ENCODE measurements at places on chromosomes 7 and 10.
A peak's percentile ranks its signal among the peaks of the same experiment; 100 is the strongest.

DNA sequence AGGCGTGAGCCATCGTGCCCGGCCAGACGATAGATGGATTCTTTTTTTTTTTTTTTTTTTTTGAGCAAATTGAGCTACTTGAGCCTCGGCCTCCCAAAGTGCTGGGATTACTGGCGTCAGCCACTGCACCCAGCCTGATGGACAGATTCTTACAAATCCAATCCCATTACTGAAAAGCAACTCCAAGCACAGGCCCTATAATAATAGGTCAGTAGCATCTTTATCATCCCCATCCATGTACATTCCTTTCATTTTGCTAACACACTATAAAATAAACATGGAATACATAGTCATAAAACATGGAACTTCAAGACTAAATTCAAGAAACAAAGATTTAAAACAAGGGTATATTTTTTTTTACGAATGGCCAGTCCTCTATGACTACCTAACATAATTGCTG, 16.0 kb upstream of the RSBN1L start:
- DNase-seq = no peak

- peak; percentile 66 for DNase-seq
Measured at GRCh38 chr10:20855398-20856038, 41.6 kb downstream of the NEBL start.

DNA sequence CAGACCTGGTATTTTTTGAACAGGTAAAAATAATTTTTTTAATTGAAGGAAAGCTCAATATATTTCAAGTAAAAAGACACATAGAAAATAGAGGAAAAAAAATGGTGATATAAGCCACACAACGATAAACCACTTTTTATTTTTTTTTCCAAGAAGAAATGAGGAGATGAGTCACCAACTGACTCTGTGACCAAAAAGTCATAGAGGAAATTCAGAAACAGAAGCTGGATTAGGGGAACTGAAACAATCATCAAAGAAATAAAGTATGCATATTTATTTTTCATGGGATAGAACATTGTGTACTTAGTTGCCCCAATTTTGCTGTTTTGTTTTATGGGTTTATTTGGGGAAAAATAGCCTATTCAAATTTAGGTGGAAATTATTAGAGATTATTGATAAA, 176.8 kb upstream of the AGR3 start:
- peak; percentile 73 for DNase-seq

- no peak for DNase-seq
Measured at GRCh38 chr10:4094751-4095150, 309.7 kb upstream of the KLF6 start.

DNA sequence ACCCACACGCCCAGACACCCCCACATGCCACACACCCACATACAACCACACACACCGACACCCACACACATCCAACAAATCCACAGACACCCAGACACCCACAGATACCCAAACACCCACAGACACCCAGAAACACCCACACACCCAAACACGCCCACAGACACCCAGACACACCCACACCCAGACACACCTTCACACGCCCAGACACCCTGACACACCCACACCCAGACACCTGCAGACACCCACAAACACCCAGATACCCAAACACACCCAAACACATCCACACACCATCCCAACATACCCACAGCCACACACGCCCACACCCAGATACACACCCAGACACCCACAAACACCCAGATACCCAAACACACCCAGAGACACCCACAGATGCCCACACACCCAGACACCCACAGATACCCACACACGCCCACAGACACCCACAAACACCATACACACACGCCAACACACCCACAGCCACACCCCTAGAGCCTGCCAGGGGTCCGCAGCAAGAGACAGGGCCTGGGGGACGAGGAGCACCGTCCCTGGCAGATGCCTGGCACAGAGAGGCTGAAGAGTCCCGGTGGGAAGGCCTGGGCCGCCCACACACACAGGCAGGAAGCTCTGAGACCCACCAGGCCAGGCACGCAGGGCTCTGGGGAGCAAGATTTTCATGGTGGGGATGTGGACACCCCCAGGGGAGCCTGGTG, 28.5 kb downstream of the CYP2W1 start:
- DNase-seq = no peak

DNA sequence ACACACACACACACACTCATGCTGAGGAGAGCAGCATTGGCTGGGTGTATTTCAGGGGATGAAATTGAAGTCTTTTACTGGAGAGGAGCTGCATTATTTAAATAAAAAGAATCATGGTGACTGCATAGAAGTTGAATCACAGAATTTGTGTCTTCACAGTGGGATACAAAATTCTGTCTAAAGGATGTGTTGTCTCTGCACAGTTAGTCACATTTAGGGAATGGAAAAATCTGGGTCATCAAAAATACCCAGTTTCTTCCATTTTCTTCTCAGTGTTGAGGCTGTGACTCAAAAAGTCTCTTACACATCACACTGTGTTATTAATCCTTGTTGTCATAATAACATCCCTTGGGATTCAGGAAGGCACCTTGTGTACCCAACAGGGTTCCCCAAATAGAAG, 10.9 kb downstream of the PAPSS2 start:
- no peak for DNase-seq

DNA sequence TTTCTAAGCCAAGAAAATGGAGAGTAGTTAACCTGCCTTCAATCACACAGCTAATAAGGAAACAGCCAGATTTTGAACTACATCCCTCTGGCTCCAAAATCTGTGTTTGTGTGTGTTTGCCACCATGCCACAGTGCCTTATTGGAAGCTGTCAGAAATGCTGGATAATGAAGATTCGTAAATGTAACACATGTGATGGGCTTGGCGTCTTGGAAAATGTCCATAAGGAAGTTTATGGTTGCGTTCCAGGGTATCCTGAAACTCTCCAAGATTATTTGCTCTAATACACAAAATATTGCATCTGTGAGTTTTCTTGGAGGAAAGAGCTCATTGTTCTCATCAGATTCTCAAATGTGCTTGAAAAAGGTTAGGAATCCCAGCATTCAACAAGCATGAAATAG, 22.7 kb downstream of the MYOF start:
- no peak for DNase-seq

GRCh38 chr10:79044846-79045245, 23.9 kb upstream of the ZMIZ1 start:
- DNase-seq = no peak

GRCh38 chr10:59563531-59563930, 146.1 kb downstream of the SLC16A9 start:
- DNase-seq = no peak

GRCh38 chr10:127755753-127756152, 18.8 kb downstream of the FOXI2 start:
- DNase-seq = peak; percentile 25

DNA sequence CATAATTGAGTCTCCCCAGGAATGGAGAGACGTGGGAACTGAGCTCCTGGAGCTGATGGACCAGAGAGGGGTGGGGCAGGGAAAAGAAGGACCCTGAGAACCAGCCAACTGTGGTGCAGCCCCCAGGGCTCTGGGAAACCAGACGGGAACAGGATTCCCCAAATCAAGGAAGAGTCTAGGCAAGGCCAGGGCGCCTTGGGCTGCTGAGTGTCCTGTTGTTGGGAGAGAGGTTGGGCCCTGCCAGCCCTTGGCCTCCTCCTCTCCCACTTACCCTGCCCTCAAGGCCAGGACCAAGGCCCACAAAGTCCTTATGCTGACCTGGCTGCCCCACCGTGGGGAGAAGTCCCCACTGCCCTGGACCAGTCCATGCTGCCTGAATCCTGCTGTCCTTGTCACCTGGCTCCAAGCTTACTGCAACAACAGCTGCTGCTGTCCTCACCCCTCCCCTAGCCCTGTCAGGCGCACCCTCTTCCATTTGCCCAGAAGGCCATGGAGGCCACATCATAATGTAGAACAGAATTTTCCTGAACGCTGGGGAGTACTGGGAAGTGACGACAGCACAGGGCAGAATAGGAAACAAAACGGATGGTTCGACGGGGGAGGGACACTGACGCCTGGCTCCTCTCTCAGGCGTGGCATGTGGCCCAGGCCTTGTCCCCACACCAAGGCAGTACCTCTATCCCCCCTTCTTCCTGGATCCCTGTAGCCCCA, 132.9 kb upstream of the ZMIZ1 start:
- DNase-seq = no peak

- no peak for DNase-seq
Measured at GRCh38 chr10:83612050-83612449, 527.3 kb upstream of the GHITM start.

GRCh38 chr7:78443811-78444210, 645.2 kb downstream of the PHTF2 start:
- peak; percentile 53 for DNase-seq

- DNase-seq = no peak
Measured at GRCh38 chr7:37768611-37769010, 79.8 kb upstream of the NME8 start.

GRCh38 chr7:129278688-129279087, 53.9 kb downstream of the AHCYL2 start:
- no peak for DNase-seq

DNA sequence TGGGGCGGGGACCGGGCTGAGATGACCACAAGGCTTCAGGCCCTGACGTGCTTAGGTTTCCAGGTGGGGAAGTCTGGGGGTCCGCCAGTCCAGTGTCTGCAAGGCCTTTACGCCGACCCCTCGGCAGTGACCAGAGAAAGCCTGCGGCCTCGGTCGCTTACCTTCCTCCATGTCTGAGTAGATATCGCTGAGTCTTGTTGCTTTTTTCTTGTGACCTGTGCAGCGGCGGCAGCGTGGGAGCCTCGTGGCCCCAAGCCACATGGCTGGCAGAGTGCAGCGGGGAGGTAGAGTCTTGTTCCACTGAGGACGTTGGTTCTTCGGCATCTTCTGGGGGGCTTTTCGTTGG, 329 bp downstream of the NOLC1 start:
- DNase-seq = no peak

DNA sequence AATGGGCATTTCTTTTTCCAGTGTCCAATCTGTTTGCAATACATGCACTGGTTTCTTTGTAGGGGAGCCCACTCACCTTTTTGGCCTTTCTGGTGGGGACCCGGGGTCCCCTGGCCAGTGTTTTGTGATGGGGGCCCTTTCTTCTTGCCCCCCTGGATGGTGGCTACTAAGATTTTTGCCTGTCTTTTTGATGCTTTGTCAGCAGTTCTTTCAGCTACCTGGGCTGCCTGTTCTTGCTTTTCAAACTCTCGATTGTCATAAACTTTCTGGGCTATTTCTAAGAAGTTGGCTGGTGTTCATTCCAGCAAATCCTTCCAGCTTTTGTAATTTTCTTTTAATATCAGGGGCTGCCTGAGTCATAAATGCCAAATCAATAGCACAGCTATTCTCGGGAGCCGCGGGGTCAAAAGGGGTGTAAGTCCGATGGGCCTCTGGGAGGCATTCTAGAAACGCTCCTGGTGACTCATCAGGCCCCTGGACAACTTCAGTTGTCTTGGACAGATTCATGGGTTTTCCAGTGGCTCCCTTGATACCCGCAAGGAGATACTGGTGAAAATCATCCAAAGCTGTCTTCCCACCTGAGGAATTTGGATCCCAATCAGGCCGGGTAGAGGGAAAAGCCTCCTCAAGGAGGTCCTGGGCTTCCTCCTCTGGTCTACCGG, 79.0 kb downstream of the PRR15 start:
- no peak for DNase-seq

DNA sequence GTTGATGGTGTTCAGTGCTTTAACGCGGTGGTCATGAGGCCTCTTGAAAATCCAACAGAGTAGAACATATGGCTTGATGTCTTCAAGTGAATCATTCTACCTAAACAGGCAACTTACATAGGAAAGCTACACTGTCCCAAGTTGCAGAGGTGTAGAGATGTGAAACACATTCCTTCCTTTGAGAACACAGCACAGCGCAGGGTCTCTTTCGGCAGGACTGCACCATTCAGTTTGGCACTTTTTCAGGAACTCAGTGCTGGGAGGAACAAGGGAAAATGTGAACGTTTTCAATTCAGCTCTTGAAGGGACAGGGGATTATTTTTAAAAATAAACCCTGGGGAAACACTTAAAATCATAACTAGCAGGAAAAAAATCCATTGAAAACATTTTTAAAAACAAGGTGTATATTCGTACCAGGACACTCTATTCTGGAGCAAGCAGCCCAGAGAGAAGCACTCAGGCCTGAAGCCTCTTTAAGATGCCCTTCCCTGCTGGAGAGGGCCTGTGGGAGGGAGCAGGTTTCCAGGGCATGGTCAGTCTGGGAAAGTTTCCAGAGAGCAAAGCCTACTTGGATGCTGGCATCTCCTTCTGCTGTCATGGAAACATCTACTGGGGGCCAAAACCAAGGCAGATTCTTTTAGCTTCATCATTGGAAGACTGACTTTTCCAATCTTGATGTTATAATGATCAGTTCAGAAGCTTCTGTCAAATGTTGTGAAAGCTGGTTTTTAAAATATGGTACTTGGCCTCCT, 60.4 kb upstream of the NPVF start:
- no peak for DNase-seq

DNA sequence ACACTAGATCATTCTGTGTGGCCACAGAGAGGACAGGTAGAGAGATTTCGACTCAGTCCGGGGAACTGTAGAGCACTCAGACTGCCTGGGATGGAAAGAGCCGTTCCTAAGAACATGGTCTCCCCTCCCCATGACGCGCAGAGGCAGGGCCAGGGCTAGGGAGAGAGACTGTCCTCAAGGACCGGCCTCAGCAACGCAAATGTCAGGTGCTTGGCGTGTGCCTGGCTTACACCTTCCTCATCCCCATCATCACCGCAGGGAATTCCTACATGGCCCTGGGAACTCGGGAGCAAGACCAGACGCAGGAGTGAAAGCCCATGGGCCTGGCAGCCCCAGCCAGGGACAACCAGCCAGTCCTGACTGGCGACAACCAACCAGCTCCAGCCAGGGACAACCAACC, 55.6 kb downstream of the PROSER2 start:
- no peak for DNase-seq

GRCh38 chr10:30970760-30971460, 60.8 kb downstream of the ZNF438 start:
- no peak for DNase-seq

GRCh38 chr7:138243430-138243829, 167.2 kb downstream of the AKR1D1 start:
- DNase-seq = peak; percentile 36

DNA sequence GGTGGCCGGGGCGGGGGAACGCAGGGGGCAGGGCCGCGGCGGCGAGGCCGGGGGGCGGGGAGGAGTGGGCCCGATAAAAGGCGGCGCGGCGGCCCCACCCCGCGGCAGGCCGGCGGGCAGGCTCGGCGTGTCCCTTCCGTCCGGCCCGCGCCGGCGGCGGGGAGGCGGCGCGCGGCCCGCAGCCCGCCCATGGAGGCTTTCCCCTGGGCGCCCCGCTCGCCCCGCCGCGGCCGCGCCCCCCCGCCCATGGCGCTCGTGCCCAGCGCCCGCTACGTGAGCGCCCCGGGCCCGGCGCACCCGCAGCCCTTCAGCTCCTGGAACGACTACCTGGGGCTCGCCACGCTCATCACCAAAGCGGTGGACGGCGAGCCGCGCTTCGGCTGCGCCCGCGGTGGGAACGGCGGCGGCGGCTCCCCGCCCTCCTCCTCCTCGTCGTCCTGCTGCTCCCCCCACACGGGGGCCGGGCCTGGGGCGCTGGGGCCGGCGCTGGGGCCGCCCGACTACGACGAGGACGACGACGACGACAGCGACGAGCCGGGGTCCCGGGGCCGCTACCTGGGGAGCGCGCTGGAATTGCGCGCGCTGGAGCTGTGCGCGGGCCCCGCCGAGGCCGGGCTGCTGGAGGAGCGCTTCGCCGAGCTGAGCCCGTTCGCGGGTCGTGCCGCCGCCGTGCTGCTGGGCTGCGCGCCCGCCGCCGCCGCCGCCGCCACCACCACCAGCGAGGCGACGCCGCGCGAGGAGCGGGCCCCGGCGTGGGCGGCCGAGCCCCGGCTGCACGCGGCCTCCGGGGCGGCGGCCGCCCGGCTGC, at the start of gene NANOS1:
NANOS1 (plus strand) TSS at position 102 of the 808 bp plus-strand sequence; CDS start at position 190, 88 bp downstream.
- peak; percentile 62 for DNase-seq
